Bronchus fibroblast of lung (primary cell): ENCODE measurements at places on chromosomes 5 and 9. TPM values are rescaled to one million over a fixed set of nuclear protein-coding genes. Genes with fewer than 3 reads are reported as not detected.

The SLC6A3 gene
- not detected in 2 replicates for total RNA-seq

The F12 gene
- total RNA-seq, result 0.74 and 1.0 TPM in 2 replicates

The PCDHGC4 gene
- total RNA-seq, result 0.17 and 0.30 TPM in 2 replicates

The OCLN gene
- total RNA-seq, result 3.5 and 4.2 TPM in 2 replicates

The PHYHD1 gene
- 15.9 and 19.0 TPM in 2 replicates for total RNA-seq

The ABLIM3 gene
- 63.9 and 64.7 TPM in 2 replicates for total RNA-seq

The IFNA21 gene
- not detected in 2 replicates for total RNA-seq

The LCP2 gene
- total RNA-seq, result not detected in 2 replicates

The NXNL2 gene
- 1.5 and 1.8 TPM in 2 replicates for total RNA-seq
